ENCODE measurements at places on chromosomes 2 and 18.

DNA sequence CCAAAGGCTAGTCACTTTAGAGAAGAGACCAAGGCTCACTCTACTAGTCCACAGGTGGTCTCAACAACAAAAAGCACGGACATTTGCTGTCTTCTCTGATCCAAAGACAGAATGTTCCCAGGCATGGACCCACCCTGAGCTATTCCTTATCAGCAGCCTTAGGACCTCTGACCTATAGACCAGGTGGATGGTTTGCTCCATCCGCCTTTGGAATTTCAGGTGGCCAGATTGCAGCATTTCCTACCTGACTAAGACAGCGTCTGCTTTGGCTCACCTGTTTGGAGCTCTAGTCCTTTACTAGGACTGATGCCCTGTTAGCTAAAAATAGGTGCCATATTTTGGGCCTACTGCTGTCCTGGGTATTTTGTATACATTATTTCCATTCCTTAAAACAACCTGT lies 44.6 kb upstream of the LRP2 start:
- no peak for DNase-seq

- DNase-seq = no peak
These were observed 25.8 kb upstream of the SLC14A2 start for GRCh38 chr18:45589356-45590035.

GRCh38 chr2:237446338-237446665 lies 32.3 kb upstream of the COL6A3 start:
- DNase-seq = no peak

- DNase-seq = peak; percentile 50
These were observed at the start of gene CBLN2 for GRCh38 chr18:72544092-72544886. Gene CBLN2, minus strand, starts transcription at chr18:72544342. Its CDS starts 2,182 bp downstream, at chr18:72542160.

DNA sequence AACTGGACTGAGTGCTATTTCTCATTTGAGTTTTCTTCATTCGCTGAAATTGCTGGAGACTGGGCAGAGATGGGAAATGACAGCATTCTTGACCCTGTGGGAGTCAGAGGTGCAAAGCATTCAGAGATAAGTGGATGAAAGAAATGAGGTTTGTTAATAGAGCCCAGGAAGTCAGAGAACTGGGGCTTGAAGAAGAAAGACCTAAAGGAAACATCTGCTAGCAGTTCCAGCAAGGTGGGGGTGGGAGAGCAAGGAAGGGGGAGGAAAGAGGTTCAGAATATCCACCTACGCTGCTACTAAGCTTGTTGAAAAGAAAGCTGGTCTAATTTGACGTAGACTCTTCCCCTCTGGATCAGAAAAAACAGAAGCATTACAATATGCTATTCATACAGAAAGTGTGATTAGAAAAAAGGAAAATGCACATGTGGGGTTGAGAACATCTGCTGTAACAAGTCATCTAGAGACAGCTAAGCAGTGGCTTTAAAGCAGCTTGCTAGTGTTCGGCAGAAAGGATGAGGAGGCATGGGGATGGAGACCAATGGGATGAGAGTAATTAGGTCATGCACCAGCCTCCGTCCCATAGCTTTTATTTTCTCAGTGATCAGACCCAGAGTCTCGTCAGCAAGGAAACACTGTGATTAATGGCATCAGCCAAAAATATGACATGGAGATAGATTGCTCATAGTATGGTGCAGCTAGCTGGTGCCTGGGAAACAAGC lies 29.7 kb downstream of the NAB1 start:
- peak; percentile 26 for DNase-seq

- no peak for DNase-seq
These were observed 214.4 kb upstream of the EPC2 start for GRCh38 chr2:148430101-148430500.

GRCh38 chr2:108139521-108139920 lies 100.2 kb upstream of the SULT1C3 start:
- DNase-seq = no peak

- no peak for DNase-seq
These were observed 133.4 kb upstream of the GPC1 start for GRCh38 chr2:240302041-240302440.

DNA sequence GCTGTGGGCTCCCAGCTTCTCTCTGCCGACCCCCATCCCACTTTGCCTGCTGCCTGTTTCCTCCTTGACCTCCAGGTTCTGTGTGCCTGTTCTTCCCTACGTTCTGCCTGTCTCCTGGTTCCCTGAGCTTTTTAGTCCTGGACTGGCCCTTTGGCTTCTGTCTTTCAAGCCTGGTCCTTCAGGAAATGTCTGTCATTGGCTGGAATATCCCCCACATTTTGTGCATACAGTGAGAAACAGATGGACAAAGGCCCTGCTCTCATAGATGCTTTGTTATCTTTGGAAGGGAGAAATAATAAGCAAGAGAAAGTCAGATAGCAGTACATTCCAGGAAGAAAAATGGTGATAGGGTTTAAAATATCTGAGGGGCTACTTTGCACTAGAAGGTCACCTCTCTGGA lies 5.7 kb downstream of the MGAT5 start:
- DNase-seq = no peak

GRCh38 chr2:197307236-197307932 lies 3.2 kb downstream of the ANKRD44 start:
- DNase-seq = peak; percentile 41

- peak; percentile 34 for DNase-seq
These were observed 55.5 kb upstream of the ANKRD62 start for GRCh38 chr18:12038082-12038638.

DNA sequence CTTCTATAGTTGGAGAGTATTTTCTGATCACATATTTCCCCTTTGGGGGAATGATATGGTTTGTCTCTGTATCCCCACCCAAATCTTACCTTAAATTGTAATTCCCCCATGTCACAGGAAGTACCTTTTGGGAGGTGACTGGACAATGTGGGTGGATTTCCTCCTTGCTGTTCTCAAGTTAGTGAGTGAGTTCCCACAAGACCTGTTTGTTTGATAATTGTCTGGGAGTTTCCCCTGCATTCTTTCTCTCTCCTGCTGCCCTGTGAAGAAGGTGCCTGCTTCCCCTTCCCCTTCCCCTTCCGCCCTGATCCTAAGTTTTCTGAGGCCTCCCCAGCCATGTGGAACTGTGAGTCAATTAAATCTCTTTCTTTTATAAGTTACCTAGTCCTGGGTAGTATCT lies 222.7 kb upstream of the SLC39A10 start:
- DNase-seq = no peak

DNA sequence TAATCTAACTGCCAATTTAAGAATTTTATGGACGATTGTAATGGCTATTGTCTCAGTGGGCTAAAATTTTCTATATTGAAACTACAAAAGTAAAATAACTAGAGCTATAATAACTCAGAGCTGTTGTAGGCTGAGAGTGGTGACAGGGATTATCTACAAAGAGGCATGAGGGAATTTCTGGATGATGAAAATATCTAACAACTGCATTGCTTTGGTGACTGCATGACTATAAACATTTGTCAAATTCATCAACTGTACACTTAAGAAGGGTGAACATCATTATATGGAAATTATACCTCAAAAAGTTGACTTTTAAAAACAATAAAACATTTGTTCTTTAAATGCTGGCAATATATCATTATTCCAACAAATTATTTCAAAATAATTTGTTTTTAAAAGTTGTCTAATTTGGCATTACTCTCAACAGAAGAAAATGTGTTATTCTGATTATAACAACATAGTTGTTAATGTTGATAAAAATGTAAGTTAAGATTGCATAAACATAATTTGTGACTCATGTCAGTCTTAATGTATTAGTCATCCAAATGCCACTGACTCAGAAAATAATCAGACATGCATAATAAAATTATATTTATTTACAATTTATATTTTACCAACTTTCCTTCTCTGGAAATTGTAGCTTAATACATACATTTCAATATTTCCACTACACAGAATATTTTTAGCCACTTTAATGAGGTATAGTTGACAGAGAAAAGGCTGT lies 865.1 kb upstream of the VRK2 start:
- no peak for DNase-seq

GRCh38 chr2:190334479-190335224 lies 8.7 kb upstream of the INPP1 start:
- DNase-seq = no peak

GRCh38 chr18:54950221-54950620 lies 9.0 kb downstream of the CCDC68 start:
- no peak for DNase-seq

GRCh38 chr2:20135631-20136050 lies 84.2 kb upstream of the LAPTM4A start:
- DNase-seq = peak; percentile 80

DNA sequence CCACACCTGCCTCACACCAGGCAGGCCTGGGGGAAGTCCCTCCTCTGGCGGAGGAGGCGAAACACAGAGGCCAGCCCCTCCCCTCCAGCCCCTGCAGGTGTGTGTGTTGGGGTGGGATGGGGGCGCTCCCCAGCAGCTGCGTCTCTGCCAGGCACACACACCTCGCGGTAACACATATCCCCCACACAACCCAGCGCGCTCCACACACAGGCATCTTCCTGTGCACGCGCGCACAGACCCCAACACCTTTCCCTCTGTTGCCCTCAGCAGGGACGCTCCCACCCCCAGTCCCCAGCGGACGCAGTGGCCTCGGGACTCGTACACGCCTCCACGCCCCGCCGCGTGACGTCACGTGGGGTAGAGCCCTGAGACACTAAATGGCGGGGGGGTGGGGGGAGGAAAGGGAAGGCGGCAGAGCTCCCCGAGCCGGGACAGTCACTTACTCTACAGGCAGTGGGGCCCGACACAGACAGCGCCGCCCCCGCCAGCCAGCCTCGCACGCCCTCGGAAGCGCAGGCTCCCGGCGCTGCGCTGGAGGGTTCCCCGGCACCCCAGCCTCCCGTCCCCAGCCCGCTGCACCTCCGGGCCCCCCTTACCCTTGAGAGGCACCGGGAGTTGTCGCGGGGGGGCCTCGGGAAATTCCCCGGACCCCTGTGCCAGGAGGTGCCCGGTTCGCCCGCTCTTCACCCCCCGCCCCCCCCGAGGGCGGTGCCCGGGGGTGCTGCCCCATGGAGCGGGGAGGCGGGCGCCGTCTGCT lies at the start of gene WNT10A:
Gene WNT10A, plus strand, starts transcription at position 751 of the 757 bp plus-strand sequence. CDS start 144 bp downstream, outside the sequence.
- DNase-seq = peak; percentile 52

DNA sequence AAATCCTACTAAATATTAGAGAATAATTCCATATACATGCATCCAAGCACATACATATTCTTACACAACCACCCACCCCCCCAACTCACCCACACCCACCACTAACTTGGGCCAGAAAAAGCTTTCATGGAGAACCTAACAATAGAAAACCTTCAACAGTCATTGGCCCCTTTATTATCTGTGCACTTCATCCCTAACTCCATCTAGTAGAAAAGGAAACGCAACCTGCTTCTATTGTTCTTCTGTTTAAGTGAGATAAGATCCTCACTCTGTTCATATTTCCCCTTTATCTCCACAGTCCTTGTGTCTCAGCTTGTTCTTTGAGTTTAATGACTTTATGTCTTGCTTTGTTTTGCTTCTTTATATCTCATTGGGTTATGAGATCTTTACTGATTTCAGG lies 1740.2 kb upstream of the CELF4 start:
- DNase-seq = no peak

GRCh38 chr2:200311139-200311538 lies 4.6 kb downstream of the SPATS2L start:
- DNase-seq = no peak

DNA sequence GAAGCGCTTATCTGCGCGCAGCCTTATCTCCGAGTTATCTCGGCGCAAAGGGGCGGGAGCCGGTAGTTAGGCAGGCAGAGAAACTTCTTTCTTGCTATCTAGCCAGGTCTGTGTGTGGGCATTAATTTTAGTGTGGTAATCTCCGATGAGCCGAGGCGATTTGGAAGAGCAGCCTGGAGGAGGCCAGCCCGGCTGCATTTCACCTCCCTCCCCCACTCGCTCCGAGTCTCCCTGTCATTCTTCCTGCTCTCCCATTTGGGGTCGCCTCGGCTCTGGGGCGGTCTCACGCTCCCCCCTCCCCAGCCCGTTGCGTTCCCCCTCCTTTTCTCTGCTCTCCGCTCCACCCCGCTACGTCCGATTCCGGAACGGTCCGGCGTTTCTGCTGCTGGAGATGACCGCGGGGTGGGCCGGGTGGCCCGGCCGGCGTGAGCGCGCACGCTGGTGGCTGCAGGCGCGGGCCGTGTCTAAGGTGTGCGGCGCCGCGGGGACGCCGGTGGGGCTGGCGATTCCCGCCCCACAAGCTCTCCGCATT lies 566 bp downstream of the GATA6 start:
- DNase-seq = no peak

- no peak for DNase-seq
These were observed 269.4 kb upstream of the TANK start for GRCh38 chr2:160890667-160891352.

- DNase-seq = no peak
These were observed 54.8 kb upstream of the LPIN2 start for GRCh38 chr18:3067722-3068121.

- DNase-seq = no peak
These were observed 7.5 kb downstream of the TGFBRAP1 start for GRCh38 chr2:105321875-105322646.

- peak; percentile 93 for DNase-seq
These were observed 22.9 kb upstream of the GPR55 start for GRCh38 chr2:230947908-230948365.

DNA sequence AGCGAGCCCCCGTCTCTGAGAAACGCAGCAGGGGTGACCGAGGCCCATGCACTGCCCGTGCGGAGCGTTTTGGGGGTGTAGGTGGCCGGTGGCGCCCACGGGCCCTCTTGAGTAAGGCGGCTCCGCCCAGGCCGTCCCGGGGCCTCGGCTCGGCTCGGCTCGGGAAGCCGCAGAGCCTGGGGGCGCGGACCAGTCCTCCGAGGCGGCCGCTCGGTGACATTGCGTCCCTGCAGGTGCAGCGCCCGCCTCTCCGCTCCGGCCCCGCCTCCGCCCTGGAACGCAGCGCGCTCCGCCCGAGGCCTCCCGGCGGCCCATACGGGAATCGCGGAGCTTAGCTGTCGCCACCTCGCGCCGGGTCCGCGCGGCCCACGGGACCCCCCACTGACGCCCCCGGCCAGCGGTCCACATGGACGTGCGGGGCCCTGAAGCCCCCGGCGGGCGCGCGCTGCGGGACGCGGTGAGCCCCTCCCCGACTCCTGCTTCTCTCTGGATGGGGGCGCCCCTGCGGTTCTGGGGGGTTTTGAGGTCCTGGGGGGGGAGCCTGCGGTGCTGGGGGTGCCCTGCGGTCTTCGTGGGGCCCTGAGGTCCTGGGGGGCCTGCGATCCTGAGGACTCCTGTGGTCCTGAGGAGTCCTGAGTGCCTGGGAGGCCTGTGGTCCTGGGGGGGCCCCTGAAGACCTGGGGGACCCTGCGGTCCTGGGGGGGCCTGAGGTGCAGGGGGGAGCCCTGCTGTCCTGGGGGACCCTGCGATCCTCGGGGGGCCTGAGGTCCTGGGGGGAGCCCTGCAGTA lies at the start of gene HSBP1L1:
Gene HSBP1L1, plus strand, starts transcription at position 314 of the 789 bp plus-strand sequence. Its CDS starts 93 bp downstream, at position 407.
- peak; percentile 80 for DNase-seq

GRCh38 chr2:27095745-27096651 lies 9.4 kb downstream of the KHK start:
- DNase-seq = peak; percentile 75

- peak; percentile 45 for DNase-seq
These were observed 149.3 kb upstream of the PGAP1 start for GRCh38 chr2:197075754-197076337.

GRCh38 chr2:40558761-40559160 lies 106.9 kb upstream of the SLC8A1 start:
- DNase-seq = peak; percentile 63

DNA sequence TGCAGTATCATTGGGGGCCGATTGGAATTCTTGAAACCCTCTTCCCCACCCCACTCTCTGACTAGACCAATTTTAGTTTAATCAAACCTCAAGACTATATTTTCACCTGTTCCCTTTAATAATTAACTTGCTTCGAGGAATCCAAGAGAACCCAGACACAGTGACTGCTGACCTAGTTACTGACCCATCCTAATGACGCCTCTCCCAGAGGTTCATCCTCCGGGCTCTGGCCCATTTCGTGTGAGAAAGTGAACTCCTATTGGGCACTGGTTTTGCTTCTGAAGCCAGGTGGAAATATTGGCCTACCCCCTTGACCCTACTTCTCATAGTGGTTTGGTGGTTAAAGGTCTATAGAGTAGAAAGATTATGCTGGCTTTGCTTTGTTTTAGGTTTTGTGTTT lies 39.9 kb downstream of the RPL37A start:
- DNase-seq = no peak

Measured in suppressor macrophage (primary cell).